Endodermal cell (in vitro differentiated cells): ENCODE measurements at places on chromosomes 13 and 19.

GRCh38 chr19:58555369-58555885 lies 522 bp upstream of the CHMP2A start:
- no peak for DNase-seq

- DNase-seq = no peak
Observed at GRCh38 chr13:70080012-70080411, 27.6 kb upstream of the ATXN8OS start.

GRCh38 chr13:33153421-33154404 lies 131.8 kb downstream of the STARD13 start:
- DNase-seq = peak; percentile 57

DNA sequence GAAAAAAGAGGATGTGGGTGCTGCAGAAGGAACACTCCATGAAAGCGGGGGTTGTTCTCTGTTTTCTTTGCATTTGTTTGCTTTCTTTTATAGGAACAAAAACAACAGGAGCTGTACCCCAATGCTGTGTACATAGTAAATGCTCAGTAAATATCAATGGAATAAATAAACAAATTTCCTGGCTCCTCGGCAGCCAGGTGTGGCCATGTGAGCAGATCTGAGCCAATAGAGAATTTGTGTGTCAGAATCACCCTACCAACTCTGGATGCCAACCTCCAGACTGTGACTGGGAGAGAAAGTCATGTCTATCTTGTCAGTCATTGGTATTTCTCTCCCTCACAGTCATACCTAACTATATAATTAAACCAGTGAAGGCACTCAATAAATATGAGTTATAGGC lies 10.6 kb upstream of the CLPP start:
- DNase-seq = no peak

DNA sequence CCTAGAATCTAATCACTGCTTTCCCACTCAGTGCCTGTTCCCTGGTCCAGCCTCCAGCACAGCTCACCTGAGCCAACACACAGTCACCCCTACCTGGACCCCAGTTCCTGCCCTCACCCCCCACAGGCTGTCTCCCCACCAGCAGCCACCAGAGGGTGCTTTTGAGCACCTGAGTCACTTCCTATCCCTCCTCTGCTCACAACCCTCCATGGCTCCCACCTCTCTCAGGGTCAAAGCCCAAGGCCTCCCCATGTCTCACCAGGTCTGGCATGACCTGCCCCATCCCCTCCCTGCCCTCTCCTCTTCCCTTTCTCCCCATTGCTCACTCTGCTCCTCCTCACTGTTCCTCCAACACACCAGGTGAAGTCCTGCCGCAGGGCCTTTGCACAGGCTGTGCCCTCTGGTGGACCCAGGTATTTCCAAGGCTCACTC lies 7.1 kb upstream of the DPP9 start:
- DNase-seq = peak; percentile 88

DNA sequence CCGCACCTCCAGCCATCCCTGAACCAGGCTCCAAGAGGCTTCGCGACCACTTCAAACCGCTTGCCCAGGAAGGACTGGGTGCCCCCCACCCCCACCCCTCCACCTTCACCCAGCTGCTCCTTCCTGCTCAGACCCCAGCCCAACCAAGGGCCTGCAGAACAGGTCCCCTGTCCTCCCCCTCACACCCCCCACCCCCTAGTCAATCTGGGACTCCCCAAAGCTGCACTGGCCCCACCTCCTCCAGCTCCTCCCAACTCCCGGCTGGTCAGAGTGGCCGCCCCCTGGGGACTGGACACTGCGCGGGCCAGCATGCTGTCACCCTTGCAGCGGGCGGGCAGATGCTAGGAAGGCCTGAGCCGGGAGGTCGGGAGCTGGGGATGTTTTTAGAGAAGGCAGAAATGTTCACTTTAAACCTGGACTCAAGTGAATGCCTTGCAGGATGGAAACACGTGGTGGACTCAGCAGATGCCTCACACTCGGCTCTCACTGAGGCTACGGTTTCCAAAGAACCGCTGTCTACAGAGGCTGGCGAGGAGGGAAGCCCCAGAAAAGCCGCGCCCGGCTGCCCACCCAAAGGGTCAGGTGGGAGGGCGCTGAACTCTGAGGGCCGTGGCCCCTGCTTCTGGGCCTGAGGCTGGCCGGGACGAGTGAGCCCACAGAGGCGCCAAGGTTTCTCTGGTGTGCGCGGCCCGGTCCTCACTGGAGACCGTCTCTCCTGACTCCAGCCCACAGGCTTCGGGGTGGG lies 8.0 kb downstream of the RPL36 start:
- DNase-seq = peak; percentile 51

- DNase-seq = peak; percentile 89
Observed at GRCh38 chr19:52296773-52297600, at the start of gene ZNF480. Gene ZNF480 (plus strand): TSS chr19:52297169. CDS start chr19:52300413, 3,244 bp downstream.

- DNase-seq = peak; percentile 74
Observed at GRCh38 chr13:53382008-53382407, 353.4 kb downstream of the OLFM4 start.

GRCh38 chr13:29674532-29674931 lies 79.0 kb upstream of the SLC7A1 start:
- DNase-seq = no peak
